ENCODE measurements at places on chromosomes 6 and 20.

GRCh38 chr20:44357020-44357419, 1.5 kb downstream of the HNF4A start:
- no peak for DNase-seq

DNA sequence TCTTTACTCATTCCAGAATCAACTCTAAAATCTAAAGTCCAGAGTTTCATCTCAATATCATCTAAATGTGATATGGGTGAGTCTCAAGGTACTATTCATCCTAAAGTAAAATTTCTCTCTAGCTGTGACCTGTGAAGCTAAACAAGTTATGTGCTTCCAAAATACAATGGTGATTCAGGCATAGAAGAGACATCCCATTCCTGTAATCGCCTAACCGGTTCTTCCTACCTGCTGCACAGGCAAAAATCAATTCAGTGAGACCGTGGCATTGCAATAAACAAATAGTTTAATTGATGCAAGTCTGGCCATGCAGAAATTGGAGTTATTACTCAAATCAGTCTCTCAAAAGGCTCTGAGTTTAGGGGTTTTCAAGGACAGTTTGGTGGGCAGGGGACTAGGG, 232.8 kb downstream of the UBE3D start:
- DNase-seq: no peak

- no peak for DNase-seq
These were observed 2.5 kb downstream of the OVOL2 start for GRCh38 chr20:18055261-18055660.

GRCh38 chr20:63924241-63924640, 29.3 kb downstream of the DNAJC5 start:
- no peak for DNase-seq

DNA sequence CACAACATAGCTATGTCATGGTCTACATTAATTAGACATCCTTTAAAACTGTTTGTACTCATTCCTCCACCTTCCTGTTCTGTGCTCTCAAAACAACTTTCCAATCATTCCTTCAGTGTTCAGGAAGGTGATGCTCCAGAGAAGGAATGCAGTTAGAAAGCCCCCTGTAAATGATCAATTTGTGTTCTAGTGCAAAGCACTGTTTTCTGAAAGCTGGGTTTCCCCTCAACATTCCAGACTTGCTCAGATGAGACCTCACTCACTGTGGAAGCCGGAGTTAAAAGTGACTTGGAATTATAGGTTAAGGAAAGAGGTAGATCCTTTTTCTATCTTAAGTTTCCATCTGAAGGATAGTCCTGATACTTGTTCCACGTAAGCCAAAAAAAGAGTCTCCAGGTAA, 95.9 kb downstream of the BMP2 start:
- no peak for DNase-seq

DNA sequence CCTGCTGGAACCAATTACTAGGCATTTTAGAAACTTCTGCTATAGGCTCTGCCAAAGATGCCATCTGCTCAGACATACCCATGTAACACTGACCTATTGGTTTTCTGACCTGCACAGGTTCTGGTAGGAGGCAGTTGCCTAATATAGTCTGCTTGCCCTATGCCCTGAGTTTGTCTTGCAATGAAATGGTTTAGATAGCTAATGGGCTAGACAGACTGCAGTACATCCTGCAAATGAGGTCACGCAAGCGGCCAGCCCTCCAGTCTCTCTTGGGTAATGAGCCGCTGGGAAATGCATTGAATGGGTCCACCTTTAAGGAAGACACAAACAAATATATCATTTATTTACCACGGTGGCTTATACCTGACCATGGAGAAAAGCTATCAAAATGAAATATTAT, 90.6 kb upstream of the B3GAT2 start:
- no peak for DNase-seq

GRCh38 chr20:59718751-59719150, 114.4 kb downstream of the PHACTR3 start:
- no peak for DNase-seq
